ENCODE measurements at places on chromosomes 12 and 14.
A peak's percentile ranks its signal among the peaks of the same experiment; 100 is the strongest.

- no peak for DNase-seq
Observed at GRCh38 chr12:23855813-23856212, 93.7 kb downstream of the SOX5 start.

- no peak for DNase-seq
Observed at GRCh38 chr12:28618772-28619171, 428.5 kb downstream of the CCDC91 start.

DNA sequence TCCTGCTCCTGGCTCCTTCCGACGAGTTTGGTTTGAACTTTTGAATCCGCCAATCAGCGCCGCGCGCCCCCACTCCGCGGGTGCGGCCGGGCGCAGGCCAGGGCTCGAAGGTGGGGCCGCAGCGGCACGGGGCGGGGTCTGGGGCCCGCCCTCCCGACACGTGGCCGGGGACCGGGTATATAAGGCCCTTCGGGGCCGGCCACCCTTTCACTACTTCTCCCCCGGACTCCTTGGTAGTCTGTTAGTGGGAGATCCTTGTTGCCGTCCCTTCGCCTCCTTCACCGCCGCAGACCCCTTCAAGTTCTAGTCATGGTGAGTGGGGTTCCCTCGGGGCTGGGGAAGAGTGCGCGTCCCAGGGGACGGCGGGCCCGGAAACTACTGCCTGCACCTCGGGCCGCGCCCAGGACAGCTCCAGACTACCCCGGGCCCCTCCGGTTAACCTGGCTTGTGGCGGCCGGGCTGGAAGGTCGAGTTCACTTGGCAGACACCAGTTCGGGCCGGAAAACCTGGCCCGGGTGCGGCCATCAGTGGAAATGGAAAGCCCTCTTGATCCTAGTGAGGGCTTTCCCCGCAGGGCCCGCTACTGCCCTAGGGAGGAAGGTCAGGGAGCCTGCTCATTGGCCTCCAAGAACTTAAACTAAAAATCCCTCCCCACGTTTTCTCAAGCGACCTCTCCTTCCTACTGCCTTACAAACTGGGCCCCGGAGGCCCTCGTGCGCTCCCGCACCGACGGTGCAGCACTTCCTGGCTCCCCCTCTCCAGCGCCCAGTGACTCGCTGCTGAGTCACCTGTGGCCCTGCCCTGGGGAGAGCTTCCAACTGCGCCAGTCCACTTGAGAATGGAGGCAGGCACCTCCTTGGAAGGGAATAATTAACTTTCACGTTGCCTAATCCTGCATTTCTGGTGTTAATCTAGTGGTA lies at the start of gene TUBA1C:
TSS of gene TUBA1C (plus strand) at position 210 of the 920 bp plus-strand sequence. CDS start at position 310, 100 bp downstream.
- peak; percentile 77 for DNase-seq

DNA sequence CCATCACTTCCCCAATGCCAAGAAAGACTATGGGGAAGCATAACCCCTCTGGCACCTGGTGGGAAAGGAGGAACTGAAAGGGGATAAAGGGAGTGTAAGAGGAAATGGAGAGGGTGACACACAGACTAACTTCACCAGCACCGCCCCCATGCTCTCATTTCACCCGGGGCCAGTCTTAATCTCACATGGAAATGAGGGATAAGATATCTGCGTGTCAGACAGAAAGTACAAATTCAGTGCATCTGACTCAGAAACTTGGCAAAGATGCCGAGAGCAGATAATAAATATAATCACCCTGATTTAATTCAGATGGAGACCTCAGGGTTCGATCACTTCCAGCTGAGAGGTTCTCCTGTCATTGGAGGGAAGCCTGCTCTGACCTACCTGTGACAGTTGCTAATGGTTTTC lies 191.6 kb downstream of the DUSP6 start:
- no peak for DNase-seq

- peak; percentile 25 for DNase-seq
Observed at GRCh38 chr12:753611-754472, 1.5 kb downstream of the WNK1 start.

DNA sequence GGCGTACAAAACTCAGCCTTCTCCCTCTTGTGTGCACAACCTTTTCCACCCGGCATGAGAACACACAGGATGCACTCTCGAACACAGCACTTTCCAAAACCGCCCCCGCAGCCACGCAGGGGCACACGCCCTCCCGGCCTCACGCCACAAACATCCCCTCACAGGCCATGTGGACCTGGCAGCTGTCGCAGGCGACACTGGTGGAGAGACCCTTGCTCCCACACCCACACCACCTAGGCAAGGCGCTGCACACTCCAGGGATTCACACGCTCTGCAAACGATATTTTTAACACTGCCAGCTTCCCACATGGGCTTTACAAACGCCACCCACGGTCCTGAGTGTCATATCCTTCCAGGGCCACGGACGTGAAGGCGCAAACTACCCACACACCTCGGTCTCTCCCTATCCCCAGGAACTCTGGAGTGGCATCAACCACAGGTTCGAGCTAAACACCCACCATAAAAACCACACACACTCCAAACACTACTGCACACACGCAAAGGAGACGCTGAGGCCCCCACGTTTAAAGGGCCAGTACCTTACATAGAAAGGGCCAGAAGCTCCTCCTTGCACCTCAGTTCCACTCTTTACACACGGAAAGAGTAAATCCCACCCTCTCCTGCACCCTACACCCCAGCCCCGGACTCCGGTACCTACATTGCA lies 12.4 kb upstream of the ITGB7 start:
- DNase-seq = no peak

GRCh38 chr12:11621797-11622423 lies 27.6 kb upstream of the ETV6 start:
- no peak for DNase-seq

GRCh38 chr14:85454226-85454813 lies 75.6 kb upstream of the FLRT2 start:
- no peak for DNase-seq
